GM23248 (cell line): ENCODE measurements at places on chromosomes 4 and X.
A peak's percentile ranks its signal among the peaks of the same experiment; 100 is the strongest.

DNA sequence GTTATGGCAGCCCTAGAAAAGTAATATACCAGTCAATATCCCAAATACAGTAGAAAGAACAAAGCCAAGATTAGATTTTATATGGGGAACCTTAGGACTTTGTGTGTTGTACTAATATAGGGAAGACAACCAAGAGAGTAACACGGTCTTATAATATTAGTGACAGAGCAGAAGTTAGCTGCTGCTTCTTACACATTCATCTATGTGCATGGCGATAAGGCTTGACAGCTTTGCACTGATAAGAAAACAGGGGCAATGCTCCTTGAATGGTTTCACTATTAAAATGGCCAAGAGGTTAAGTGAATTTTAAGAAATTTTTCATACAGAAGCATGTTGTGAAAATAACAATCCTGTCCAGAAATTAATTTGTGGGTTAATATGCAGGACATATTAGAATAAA lies 521.6 kb downstream of the CCSER1 start:
- DNase-seq: no peak

DNA sequence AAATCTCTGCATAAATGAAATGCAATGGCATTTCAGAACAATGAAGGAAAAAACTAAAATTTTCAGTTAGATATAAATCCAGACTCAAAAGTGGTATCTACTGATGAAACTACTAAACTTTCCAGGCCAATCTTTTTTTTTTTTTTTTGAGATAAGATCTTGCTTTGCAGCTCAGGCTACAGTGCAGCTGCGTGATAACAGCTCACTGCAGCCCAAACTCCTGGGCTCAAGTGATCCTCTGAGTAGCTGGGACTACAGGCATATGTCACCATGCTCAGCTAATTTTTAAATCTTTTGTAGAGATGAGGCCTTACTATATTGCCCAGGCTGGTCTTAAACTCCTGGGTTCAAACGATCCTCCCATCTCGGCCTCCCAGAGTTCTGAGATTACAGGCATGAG lies 1228.2 kb upstream of the ADGRL3 start:
- DNase-seq: no peak

GRCh38 chr4:105622269-105622668 lies 69.8 kb downstream of the ARHGEF38 start:
- DNase-seq: no peak

- no peak for DNase-seq
These were observed 158.5 kb upstream of the ARSJ start for GRCh38 chr4:114137984-114138383.

DNA sequence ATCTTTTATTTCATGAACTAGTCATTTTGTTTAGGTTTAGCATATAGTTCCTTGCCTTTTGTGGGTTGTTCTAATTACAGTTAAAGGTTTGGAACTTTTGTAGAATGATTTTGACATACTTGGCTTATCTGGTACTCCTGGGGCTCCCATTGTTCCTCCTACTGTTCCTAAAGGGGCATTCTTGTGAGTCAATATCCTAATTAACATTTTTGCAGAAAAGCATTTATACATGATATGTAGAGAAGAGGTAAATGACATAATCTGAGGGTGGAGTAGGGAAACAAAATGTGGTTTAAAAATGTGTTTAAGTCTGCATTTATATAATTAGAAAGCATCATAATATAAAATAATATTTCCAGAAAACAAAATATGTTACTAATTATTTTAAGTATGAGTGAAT lies 529.2 kb downstream of the FAT4 start:
- DNase-seq: no peak

DNA sequence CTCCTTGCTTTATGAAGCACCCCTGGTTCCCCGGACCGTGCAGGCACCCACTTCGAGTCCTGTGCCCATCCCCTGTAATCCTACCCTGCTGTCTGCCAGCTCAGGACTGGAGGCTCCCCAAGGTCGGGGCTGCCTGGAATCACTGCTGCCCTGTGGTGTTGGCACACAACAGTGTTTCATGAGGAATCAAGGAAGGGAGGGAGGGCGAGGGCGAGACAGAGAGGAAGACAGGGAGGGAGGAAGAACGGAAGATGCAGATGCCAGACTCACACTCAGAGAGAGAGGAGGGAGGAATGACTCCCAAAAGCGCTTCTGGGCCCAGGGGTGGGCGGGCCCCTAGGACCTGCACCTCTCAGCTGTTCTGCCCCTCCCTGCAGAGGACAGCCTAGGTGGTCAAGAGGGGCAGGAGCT lies 42.9 kb upstream of the ADRA2C start:
- no peak for DNase-seq

DNA sequence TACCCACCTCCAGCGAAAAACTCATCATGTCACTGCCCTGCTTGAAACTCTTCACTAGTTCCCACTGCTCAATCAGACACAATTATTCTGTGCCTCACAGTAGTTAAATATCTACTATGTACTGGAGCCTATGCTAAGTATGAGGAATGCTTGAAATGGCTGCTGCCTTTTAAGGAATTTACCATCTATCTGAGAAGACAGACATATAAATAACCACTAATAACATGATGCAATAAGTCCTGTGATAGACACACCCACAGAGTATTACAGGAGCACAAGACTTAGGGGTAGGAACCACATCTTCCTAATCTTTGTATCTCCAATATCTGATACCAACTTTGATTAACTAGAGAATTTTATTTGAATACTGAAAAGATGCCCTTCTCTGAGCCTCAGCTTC lies 21.1 kb downstream of the SLC25A53 start:
- no peak for DNase-seq

GRCh38 chr4:7242766-7243165 lies 50.4 kb downstream of the SORCS2 start:
- no peak for DNase-seq

- DNase-seq: peak; percentile 55
These were observed 36.3 kb downstream of the GPR143 start for GRCh38 chrX:9729171-9729885.

DNA sequence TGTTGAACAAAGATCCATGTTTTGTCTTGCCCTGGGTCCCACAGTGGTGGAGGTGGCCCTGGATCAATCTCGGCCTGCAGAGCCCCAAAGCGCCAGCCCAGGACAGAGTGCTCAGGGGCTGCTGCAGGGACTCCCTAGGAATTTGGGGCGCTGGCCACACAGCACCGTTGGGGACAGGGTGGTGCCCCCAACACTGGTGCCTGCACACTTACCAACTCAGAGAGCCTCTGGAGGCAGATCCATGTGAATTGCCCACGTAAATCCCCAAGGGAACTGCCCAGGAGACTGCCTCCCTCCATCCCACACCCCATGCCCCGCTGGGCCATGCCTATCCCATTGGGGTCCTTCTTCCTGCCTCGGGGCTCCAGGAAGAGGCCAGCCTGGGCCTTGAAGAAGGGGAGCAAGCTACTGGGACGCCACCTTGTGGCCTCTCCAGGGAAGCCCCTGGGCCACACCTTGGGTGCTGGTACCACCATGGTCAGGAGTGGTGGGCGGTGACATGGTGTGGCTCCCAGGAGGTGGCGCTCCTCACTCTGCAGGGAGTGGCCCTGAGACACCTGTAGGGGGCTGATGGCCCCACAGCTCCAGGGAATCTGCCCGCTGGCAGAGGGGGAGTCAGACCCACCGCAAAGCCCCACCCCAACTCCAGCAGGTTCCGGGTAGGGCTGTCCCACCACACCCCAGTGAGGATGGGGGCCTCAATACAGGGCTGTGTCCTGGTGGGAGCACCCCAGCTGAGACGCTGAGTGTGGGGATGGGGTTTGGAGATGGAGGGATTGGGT lies 22.8 kb downstream of the CFAP99 start:
- DNase-seq: peak; percentile 73

DNA sequence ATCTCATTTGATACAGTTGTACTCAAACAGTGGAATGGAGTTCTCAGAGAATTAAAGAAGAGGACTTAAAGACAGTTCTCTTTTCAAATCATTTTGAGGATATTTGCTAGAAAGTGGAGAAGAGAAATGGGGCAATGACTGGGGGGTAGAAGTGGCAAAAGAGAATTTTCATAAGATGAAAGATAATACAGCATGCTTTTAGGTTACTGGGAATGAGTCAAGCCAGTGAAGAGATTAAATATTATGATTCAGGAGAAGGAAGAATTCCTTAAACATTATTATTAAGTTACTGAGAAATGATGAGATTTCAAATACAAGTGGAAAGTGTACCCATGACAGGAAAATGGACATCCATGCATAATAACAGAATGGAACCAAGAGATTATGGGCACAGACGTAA lies 219.0 kb upstream of the DKK2 start:
- DNase-seq: peak; percentile 21

DNA sequence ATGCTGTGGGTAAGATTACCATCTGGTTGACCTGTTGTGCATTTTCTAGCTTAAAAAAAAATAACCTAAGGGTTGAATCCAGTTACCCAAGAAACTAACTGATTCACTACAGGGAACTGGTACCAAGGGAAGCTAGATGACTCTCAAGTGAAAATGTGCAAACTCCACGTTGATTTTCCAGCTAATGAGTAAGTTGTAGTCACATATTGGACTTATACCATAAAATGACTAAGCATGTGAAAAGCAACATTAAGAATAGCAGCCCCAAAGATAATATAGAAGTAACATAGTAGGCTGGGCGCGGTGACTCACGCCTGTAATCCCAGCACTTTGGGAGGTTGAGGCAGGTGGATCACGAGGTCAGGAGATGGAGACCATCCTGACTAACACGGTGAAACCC lies 270.9 kb downstream of the SPRY1 start:
- peak; percentile 88 for DNase-seq

- no peak for DNase-seq
These were observed 11.4 kb downstream of the MCUB start for GRCh38 chr4:109571494-109571893.

DNA sequence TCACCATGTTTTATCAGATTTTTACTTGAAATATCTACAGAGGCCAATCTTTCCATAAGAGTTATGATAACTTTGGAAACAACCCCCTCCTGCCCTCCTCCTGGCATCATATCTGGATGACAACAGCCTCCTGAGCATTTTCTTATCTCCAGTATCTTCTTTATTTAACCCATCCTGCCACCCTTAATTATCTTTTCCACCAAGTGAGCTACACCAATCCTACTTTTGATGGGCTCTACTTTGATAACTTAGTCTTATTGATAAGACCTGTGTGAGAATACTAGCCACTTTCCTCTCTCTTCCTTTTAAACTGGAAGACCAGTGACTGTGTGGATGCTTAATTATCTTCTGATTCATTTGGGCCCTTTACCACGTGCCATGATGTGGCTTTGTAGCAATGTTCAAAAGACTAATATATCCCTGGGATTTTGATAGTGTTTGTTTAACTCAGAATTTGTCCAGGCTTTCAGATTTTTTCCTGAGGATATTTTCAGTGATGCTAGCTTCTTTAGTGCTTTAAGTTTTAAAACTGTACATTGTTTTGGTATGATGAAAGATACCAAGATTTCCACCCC lies 330.1 kb upstream of the GIMD1 start:
- no peak for DNase-seq

GRCh38 chr4:68589790-68590189 lies 13.7 kb upstream of the UGT2B17 start:
- no peak for DNase-seq

- no peak for DNase-seq
These were observed 335.6 kb upstream of the TRAM1L1 start for GRCh38 chr4:117420948-117421347.

- peak; percentile 56 for DNase-seq
These were observed 4.5 kb downstream of the CBR4 start for GRCh38 chr4:169005453-169006099.

GRCh38 chr4:2714061-2714770 lies 41.9 kb downstream of the TNIP2 start:
- peak; percentile 84 for DNase-seq

DNA sequence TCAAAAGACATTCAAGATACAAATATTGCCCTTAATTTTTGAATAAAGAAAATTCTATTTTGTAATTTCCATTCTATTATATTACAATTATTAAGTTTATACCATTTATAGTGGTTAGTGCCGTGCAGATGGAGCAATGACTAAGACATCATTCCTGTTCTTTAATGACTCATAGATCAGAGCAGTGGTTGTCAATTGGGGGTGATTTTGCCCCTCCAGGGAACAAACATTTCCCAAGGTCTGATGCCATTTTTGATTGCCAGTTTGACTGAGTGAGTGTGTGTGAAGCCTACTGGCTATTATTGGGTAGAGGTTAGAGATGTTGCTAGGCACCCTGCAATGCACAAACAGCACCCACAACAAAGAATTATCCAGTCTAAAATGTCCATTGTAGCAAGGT lies 97.9 kb upstream of the DDIT4L start:
- peak; percentile 59 for DNase-seq

DNA sequence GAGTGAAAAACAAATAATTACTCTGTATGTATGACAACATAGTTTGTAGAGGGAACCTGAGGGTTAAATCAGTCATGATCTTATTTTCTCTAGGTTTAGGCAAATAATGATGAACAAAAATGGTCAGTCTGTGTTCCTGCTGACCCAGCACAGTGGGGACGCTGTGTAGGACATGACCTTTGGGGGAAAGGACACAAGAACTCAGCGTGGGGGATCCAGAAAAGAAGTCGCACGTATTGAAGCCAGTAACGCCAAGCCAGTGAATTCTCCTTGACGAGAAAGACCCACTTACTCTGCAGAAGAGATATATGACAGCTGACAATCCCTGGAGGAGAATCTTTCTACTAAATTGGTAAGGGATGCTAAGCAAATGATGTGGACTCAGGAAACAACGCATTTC lies 36.6 kb downstream of the HELT start:
- no peak for DNase-seq

DNA sequence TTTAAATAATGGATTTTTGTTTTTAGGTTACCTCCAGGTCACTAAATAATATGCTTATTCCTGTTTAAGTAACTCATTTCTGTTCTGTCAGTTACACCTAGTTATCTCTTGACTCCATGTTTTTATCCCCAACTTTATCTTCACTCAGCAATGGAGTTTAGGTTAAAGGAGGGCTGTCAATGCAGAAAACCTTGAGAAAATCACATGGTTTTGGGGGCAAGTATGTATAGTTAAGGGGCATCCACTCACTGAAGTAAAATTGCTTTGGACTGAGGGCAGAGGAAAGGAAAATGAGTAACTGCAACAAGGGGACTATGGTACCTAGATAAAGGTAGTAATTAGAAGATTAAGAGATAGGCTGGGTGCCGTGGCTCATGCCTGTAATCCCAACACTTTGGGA lies 87.1 kb downstream of the UBE2K start:
- no peak for DNase-seq

- peak; percentile 67 for DNase-seq
These were observed 15.0 kb downstream of the ADD1 start for GRCh38 chr4:2858451-2859217.

GRCh38 chr4:111535792-111536191 lies 609.5 kb upstream of the FAM241A start:
- DNase-seq: no peak

DNA sequence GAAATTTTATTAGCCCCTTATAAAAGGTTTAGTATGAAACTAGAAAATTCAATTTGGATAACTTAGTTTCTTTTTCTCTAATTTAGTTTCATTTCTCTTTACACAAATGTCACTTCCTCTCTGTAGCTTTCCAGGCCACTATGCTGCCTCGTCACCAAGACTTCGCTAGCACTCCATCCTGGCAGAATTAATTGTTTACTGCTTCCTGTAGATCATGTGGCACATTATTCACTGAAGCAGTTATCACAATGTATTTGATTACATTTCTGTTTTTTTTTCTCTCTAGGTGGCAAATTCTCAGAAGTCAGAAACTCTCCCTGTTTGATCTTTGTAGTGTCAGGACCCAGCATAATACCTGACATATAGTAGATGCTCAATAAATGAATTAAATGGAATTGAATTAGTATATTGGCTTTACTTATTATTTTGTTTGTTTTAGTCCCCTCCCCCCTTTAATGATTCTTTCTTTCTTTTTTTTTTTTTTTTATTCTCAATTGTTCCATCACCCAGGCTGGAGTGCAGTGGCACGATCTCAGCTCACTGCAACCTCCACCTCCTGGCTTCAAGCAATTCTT lies 9.3 kb upstream of the SAT1 start:
- no peak for DNase-seq

GRCh38 chrX:37075892-37076595 lies 67.9 kb downstream of the FAM47C start:
- DNase-seq: no peak
